ENCODE measurements at places on chromosomes 7 and 10.
A peak's percentile ranks its signal among the peaks of the same experiment; 100 is the strongest.

GRCh38 chr7:22443370-22444180 lies 56.4 kb downstream of the STEAP1B start:
- no peak for DNase-seq

DNA sequence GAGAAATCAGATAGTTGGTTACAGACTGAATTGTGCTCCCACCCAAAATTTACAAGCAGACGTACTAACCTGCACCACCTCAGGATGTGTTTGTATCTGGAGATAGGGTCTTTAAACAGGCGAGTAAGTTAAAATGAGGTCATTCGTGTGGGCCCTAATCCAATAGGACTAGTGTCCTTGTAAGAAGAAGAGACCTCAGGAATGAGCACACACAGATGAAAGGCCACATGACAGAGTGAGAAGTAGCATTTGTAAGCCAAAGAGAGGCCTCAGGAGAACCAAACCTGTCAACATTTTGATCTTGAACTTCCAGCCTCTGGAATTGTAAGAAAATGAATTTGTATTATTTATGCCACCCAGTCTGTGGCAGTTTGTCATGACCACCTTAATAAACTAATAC lies 149.5 kb upstream of the VWC2 start:
- DNase-seq = no peak

DNA sequence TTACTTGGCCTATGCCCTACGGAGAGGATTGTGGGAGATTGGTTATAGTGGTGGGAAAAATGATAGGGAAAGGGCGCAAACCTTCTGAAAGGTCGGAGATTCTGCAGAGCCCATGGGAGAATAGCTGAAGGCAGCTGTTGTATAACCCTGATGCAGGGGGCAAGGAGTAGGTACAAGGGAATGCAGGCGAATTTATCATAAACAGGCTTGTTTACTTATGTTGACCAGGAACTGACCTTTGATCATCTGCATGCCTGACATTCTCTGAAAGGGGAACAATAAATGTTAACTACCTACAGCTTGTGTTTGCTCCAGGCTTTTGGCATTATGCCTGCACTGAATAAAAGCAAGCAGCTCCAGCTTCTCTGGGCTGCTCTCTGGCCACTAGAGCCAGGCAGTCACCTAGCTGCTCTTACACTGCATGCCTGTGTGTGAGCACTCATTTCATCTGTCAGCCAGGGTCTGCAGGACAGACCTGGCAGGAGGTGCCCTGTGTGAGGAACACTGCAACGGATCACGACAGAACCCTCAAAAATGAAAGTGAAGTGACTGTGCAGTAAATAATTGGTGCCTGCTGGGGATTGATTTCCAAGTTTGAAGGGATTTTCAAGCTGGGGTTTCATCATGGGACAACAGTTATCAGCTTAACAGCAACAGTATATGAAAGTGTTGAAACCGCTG lies 31.1 kb upstream of the ABCA13 start:
- DNase-seq = no peak

DNA sequence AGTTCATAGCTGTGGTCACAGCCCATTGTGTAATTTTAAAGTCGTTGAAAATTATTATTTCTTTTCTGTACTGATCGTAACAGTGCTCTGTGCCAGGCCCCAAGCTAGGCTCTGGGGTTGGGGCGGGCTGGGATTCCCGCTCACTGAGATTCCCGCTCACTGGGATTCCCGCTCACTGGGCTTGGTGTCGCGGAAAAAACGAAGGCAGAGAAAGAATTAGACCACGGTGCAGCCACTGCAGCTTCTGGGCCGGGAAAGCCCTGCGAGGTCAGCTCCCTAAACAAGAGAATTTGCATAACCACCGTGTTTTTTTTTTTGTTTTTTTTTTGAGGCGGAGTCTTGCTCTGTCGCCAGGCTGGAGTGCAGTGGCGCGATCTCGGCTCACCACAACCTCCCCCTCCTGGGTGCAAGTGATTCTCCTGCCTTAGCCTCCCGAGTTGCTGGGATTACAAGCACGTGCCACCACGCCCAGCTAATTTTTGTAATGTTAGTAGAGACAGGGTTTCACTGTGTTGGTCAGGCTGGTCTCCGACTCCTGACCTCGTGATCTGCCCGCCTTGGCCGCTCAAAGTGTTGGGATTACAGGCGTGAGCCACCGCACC lies 31.2 kb downstream of the FOXK1 start:
- no peak for DNase-seq

DNA sequence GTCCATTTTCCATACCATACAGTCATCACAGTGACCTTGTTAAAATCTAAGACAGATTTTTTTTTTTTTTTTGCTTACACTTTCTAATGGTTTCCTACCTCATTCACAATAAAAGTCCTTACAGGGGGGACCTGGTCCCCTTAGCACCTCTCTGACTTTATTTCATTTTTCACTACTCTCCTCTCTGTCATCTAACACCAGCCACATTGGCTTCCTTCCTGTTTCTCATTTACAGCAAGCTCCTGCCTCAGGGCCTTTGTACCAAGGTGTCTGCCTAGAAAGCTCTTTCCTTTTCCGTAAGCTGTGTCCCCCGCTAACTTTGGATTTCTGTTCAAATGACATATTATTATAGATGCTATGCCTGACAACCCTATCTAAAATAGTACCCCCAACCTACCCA lies 27.7 kb downstream of the CC2D2B start:
- DNase-seq = no peak

DNA sequence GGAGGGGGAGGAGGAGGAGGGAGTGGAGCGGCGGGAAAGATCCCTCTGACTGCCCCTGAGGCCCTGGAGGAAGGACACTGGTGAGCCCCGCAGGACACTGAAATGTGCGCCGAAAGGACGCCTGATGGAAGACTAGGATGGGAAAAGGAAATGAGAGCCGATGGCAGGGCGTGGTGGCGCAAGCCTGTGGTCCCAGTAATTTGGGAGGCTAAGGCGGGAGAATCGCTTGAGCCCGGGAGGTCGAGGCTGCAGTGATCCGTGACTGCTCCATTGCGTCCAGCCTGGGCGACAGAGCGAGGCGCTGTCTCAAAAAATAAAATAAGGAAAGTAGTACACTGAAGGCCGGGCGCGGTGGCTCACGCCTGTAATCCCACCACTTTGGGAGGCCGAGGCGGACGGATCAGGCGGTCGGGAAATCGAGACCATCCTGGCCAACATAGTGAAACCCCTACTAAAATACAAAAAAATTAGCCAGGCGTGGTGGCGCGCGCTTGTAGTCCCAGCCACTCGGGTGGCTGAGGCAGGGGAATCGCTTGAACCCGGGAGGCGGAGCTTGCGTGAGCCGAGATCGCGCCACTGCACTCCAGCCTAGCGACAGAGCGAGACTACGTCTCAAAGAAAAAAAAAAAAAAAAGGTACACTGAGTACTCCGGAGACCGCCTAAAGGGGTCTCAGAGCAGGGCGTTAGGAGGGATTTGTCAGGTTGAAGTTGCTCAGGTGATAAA lies 561 bp upstream of the HNRNPF start:
- DNase-seq = peak; percentile 63

- DNase-seq = no peak
Observed at GRCh38 chr7:125644109-125644508, 714.5 kb upstream of the POT1 start.

DNA sequence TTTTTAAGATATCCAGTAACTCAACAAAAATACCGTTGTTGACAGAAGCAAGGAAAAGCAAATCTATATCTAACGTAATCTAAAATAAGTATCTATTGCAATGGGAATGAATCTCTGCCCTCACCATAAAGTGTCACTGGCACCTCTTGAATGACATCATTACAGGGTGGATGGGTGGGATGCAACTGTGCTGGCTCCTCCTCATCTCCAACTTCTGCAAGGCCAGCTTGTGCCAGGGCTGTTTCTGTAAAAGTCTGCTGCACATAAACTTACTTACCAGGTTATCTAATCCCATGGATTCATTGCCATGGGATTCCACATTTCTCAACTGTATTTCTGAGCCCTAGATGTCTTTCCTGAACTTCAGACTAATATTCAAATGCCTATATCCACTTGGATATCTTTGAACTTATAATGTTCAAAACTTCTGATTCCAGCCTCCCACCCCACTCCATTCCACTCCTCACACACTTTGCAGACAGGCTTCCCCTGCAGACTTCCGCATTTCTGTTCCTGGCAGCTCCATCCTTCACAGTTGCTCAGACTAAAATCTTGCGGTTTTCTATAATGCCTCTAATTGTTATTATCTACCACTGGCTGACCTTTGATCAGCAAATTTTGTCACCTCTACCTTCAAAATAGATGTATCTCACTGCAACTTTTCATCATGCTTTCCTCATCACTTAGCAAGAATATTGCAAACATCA lies 10.7 kb downstream of the FGL2 start:
- DNase-seq = no peak

GRCh38 chr10:130218181-130218641 lies 82.0 kb downstream of the GLRX3 start:
- DNase-seq = no peak

DNA sequence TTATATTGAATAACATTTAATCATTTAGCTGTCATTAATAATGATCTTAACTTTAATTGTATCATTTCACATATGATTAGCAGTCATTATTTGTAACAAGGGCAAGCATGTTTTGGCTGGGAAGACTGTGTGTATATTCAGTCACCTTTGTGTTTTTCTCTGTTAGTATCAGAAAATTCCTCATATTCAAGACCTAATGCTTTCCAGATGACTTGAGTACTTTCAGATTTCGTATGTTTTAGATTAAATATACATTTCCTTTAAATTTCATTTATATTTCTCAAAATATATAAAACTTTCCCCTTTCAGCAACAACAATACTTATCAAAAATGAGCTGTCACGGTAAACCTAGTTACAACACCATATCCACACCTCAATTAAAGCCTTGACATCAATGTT lies 6.3 kb upstream of the CACNA2D1 start:
- DNase-seq = no peak

DNA sequence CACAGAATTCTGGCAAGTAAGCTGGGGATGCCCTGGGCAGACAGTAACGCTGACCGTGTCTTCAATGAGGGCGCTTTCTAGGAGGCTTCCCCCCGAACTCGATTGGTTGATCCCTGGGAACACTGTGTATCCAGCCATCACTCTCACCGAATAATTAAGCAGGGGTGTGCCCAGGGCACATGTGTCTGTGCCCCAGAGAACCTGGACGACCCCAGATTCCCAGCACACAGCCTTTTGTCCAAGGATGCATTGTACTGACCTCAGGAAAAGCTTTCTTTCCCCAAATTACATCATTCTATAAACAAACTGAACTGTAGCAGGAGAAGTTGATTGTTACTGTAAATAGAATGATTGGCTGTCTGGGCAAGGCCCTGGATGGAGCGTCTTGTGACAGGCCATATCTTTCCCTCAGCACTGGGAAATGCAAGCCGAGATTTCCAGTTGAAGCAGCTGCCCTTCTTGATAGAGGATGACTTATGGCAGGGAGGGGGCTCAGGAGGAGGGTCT lies 6.6 kb upstream of the DEPP1 start:
- DNase-seq = no peak

GRCh38 chr7:3697472-3697871 lies 396.4 kb downstream of the SDK1 start:
- no peak for DNase-seq

GRCh38 chr7:149245744-149246143 lies 6.3 kb downstream of the ZNF212 start:
- DNase-seq = no peak

GRCh38 chr10:65470986-65471385 lies 1454.8 kb upstream of the LRRTM3 start:
- no peak for DNase-seq

GRCh38 chr10:108902619-108903285 lies 1020.6 kb downstream of the XPNPEP1 start:
- no peak for DNase-seq

DNA sequence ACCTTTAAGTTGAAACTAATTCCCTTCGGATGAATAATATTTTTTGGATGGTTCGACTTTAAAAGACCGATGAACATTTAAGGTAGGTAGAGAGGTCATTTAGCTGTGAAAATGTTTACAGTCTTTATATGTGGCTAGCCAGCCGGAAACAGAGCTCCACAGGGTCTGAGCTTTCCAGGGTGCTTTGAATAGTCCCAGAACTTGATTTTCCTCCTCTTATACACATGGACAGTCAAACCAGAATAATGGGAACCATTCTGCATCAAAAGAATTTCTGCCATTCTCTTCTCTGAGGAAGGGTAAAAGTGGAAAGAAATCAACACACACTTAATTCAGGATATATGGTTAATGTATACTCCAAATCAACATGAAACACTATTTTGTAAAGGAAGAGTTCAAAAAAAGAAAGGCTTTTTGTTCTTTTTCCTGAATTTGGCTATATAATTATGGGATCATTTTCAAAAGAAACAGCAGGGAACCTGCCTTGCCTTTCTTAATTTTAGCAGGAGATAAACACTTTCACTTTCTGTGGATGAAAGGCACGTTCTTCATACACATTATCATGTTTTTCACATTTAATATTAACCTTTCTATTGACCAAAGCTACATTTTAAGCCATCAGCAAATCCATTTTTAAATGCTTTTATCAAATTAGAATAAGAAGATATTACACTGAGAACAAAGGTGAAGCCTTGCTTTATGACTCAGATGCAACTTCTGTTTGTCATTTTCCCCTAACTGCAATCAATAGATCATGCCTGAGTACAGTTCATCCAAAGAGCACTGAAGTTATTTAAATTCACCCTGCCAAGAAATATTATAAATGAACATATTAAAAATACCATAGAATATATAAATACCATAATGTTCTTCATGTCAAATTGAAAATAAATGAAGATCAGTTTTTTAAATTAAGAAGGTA lies 307.3 kb downstream of the THSD7A start:
- DNase-seq = no peak

GRCh38 chr7:2667843-2668242 lies 20.2 kb upstream of the AMZ1 start:
- DNase-seq = no peak

GRCh38 chr7:45185028-45185863 lies 27.7 kb downstream of the RAMP3 start:
- no peak for DNase-seq

GRCh38 chr10:46523119-46523961 lies 33.1 kb downstream of the GPRIN2 start:
- no peak for DNase-seq

GRCh38 chr7:76133164-76133775 lies 68.4 kb upstream of the SRRM3 start:
- DNase-seq = no peak

GRCh38 chr7:70132852-70133690 lies 534.8 kb downstream of the AUTS2 start:
- DNase-seq = no peak

GRCh38 chr7:155486783-155487508 lies 29.0 kb downstream of the EN2 start:
- no peak for DNase-seq

- no peak for DNase-seq
Observed at GRCh38 chr10:74507951-74508350, 318.4 kb upstream of the KAT6B start.

- DNase-seq = peak; percentile 25
Observed at GRCh38 chr10:119139464-119140067, 25.9 kb downstream of the SFXN4 start.

Data from effector memory CD4-positive, alpha-beta T cell (primary cell).